Activated naive CD4-positive, alpha-beta T cell (primary cell): ENCODE measurements at places on chromosomes 3 and 15.

- DNase-seq: no peak
Observed at GRCh38 chr15:39455471-39455991, 125.3 kb upstream of the THBS1 start.

- DNase-seq: no peak
Observed at GRCh38 chr15:62706317-62706716, 336.2 kb upstream of the TPM1 start.

DNA sequence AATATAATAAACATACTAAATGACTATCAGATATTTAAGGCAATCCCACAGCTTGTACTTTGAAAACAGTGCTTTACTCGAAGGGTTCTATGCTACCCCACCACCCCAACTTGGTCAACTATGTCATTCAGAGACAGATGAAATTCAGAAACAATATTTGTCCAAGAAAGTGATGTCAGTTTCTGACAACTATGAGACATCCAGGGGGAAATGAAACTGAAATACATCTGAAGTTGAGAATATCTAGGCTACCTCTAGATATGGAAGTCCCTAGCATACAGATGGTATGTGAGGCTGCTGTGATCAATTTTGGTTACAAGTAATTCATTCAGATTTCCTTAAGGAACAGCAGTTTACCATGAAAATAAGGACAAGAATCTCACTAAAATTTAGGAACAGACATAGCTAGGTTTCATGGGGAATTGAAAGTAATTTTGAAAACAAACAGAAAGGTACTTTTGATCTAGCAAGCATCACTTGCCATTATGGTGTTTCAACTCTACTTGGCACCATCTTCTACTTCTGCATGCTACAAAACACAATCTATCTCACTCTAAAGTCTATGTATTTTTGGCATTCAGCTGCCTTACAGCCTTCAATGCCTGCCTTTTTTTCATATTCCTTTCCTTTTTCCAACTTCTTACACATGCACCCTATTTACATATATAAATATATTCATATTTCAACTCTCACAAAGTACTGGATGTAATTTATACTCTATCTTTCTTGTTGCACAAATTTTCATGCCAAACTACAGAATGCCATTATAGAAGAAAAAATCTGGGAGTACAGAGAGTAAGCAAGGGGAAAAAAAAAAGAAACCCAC, 21.7 kb downstream of the ATG3 start:
- no peak for DNase-seq

GRCh38 chr15:31160297-31160696, 58.8 kb upstream of the TRPM1 start:
- no peak for DNase-seq
